Mesothelial cell of epicardium (in vitro differentiated cells): ENCODE measurements at places on chromosomes 1 and 21.

DNA sequence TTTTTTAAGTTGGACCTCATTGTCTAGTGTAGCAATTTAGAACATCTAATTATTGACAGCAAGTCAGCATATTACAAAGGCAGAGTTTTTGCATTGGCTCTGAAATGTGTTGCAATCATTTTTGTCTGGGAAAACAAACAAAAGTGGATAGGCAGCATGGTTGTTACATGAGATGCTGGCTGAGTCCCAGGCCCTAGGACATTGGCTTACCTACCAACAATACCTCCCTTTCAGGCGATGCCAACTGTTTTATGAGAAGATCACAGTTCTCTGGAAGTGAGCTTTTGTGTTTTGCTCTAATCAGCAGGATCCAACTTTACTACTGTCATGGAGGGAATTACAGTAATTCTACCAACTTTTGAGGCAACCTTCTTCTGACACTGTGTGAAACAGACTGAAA, 71.5 kb upstream of the CXADR start:
- DNase-seq, result no peak

- DNase-seq, result no peak
These were observed 105.1 kb downstream of the LRIG2 start for GRCh38 chr1:113178106-113178505.

GRCh38 chr1:97919585-97920261, 1.1 kb downstream of the DPYD start:
- no peak for DNase-seq

GRCh38 chr21:37447288-37447936, 80.8 kb downstream of the DYRK1A start:
- no peak for DNase-seq

DNA sequence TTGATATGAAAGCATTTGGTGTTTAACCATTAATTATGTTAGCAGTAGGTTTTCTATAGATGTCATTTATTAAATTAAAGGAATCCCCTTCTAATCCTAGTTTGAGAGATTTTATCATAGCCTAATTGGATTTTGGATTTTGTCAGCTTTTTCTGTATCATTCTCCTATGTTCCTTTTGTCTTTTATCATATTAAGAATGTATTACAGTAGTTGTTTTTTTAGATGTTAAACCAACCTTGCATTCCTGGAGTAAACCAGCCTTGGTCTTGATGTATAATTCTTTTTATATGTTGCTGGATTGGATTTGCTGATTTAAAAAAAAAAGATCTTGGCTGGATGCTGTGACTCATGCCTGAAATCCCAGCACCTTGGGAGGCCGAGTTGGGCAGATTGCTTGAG, 5.6 kb downstream of the SETDB1 start:
- DNase-seq, result no peak

GRCh38 chr1:161085165-161085564, 4.2 kb downstream of the NECTIN4 start:
- no peak for DNase-seq

- no peak for DNase-seq
These were observed 225.1 kb upstream of the C8B start for GRCh38 chr1:57190898-57191297.

GRCh38 chr1:226491093-226491850, 57.3 kb upstream of the STUM start:
- no peak for DNase-seq

GRCh38 chr1:12203216-12204007, 26.4 kb upstream of the VPS13D start:
- no peak for DNase-seq

GRCh38 chr1:110106013-110106941, 6.0 kb upstream of the UBL4B start:
- peak; percentile 45 for DNase-seq

GRCh38 chr1:108179018-108179417, 21.1 kb downstream of the SLC25A24 start:
- no peak for DNase-seq

DNA sequence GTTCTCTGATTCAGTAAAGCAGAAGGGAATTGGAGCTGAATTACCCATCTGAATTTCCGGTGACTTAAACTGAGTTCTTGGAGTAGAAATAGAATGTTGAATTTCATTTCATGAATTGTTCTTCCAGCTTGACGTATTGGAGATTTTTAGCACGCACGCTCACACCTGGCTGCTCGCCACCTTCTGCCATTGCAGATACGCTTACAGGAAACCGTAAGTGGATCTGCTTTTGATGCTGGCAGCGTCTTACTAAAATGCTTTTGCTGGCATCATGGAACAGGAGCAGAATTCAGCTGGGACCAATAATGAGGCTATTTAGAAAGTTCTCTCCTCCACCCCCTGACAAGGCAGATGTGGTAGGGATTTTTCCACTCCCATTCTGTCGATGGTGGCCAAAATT, 17.7 kb upstream of the ELAVL4 start:
- no peak for DNase-seq

DNA sequence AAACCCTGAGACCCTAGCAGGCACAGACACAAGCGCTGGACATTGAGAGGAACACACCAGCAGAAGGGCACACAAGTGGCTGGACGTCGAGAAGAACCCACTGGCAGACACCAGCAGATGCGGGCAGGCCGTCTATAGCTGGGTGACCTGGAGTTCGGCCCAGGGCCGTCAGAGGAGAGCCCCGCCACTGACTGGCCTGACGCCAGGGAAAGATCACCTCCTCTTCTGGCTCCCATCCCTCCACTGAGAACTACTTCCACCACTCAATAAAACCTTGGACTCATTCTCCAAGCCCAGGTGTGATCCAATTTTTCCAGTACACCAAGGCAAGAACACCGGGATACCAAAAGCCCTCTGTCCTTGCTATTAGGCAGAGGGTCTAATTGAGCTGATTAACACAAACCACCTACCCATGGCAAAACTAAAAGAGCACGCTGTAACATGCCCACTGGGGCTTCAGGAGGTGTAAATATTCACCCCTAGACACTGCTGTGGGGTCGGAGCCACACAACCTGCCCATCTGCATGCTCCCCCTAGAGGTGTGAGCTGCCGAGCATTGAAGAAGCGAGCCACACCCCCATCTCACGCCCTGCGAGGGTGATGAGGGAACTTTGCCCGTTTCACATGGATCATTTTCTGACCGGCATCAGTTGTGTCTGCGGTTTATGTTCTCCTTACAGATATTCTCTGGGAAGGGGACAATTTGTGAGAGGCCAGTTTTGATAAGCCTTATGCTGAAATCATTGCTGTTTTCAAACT, 104.8 kb downstream of the HLX start:
- no peak for DNase-seq

DNA sequence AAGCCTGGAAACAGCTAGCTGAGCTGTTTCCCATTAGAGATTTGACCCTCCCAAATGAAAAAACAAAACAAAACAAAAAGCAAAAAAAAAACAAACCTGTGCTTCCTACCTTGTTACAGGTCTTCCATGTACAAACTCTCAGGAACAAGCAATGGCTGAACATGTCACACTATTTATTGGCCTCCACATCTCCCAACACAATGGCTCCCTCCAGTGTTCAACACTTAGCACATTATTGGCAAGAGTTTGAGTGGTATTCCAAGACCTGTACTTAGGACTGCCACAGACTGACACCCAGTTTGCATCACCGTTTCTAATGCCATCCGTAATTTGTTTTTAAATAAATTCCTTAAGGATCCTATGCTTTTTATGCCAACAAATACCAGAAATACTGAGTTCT, 195.0 kb upstream of the OLFM3 start:
- no peak for DNase-seq

- no peak for DNase-seq
These were observed 17.4 kb downstream of the MRPL39 start for GRCh38 chr21:25589887-25590286.

- DNase-seq, result no peak
These were observed 10.8 kb upstream of the SMIM12 start for GRCh38 chr1:34870395-34870794.

DNA sequence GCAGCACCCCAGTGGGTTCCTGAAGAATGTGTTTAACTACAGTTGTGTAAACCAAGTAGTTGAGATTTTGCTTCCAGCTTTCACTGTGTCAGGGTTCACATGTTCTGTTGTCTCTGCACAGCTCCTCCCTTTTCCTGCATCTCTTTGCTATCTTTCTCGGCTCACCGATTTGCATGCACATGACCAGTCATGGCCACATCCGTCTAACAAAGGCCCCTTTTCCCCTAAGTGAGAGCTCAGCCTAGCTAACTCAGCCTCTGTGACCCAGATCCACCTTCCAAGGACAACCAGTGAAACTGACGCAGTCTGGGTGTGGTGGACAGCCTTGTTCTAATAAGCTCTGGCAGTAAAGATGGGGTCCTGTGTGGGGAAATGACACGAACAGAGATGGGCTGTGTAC, 101.1 kb downstream of the ZP4 start:
- no peak for DNase-seq

- DNase-seq, result no peak
These were observed 15.3 kb upstream of the AHCYL1 start for GRCh38 chr1:109969146-109969829.

GRCh38 chr1:157515709-157516108, 36.6 kb downstream of the FCRL5 start:
- DNase-seq, result no peak

GRCh38 chr1:5494518-5494917, 497.7 kb downstream of the NPHP4 start:
- DNase-seq, result no peak

- DNase-seq, result no peak
These were observed 497.4 kb downstream of the SETD4 start for GRCh38 chr21:35562876-35563275.

- no peak for DNase-seq
These were observed 45.3 kb downstream of the LRIG2 start for GRCh38 chr1:113118266-113118665.

DNA sequence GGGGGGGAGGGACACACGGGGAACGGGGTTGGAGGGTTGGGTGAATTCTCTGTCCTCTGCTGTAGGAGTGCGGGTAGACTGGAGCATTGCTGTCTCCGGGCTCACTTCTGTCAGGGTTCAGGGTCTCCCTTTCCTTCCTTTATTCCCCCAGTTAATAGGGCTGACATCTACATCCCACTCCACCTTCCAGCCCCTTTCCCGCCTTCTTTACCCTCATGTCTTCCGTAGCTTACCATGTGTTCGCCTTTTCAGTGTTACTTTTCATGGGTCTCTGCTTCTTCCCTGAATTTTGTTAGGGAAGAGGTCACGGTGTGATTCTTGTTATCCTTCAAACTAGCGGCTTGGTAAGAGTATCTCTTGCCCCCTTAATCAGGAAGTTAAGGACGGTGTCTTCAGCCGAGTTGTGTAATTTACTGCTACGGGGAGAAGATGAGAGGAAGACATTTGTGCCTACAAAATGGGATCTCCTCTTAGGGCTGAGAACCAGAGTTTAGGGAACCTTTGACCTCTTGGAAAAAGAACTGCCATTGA, 917 bp downstream of the RAP1A start:
- no peak for DNase-seq
